ENCODE measurements at places on chromosomes 12 and 14. TPM values are rescaled to one million over a fixed set of nuclear protein-coding genes. Genes with fewer than 3 reads are reported as not detected.

GUCY2C gene
- polyA plus RNA-seq = 0.55 TPM

DNA sequence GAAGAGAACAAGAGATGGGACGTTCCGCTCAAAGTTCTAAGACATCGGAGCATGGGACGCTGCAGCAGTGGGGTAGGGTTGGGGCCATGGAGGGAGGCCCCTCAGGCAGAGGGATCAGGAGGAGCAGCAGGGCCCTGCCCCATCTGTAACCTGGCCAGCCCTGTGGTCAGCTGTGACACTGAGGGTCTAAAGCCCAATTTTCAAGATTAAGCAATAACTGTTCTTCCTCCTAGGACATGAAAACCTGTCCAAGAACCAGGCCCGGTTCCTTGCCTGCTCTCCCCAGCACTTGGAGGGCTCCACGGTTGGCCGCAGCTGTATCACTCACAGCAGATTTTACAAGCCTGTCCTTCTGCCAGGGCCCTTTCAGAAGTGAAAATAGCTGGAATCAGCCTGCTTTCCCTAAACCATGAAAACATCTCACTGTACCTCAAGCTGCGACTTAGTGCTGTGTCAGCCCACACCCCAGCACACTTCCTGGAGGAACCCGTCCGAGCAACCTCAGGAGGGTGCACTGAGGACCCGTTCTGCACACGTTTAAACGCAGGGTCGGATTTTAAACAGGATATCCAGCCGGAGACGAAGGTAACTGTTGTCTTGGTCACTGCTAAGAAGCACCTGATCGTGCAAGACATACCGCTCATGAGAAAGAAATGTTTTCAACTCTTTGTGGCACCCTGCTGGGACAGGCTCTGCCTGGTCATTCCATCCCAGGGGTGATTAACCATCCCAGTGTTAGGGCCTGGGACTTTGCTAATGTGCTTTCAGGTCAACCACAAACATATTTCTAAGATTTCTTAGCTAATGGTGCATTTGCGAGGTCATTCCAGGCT, 201.9 kb upstream of the DIO3 start:
- DNase-seq = no peak

- DNase-seq = no peak
Observed at GRCh38 chr14:64340560-64341196, 46.5 kb upstream of the ESR2 start.

- DNase-seq = no peak
Observed at GRCh38 chr12:131242741-131243496, 289.2 kb downstream of the ADGRD1 start.

DNA sequence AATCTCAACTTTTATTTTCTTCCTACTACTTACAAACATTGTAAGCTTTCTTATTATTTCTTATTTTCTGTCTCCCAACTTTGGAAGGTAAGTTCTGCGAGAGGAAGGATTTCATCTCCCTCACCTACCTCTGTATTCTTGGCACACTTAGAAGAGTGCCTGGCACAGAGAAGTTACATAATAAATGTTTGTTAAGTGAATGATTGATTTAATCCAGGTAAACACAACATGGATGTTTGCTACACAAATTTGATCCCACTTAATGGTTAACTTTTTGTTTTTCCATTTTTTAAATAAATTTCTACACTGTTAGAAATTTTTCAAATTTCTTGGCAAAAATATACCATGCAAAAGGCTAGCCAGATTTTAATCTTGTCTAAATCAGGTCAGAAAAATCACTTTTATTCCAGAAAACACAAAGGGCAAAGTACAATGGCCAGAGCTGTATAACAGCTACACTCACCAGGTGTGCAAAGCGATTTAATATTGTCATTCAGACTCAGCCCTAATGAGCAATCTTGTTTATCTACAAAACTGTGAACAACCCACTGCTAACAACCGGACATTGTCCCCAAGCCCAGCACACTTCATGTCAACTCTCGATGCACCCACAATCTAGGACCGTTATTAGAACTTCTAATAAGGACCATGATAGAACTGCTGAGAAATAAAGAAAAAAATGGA, 222.1 kb upstream of the EEA1 start:
- DNase-seq = no peak

- DNase-seq = no peak
Observed at GRCh38 chr12:47107446-47107845, 27.7 kb upstream of the AMIGO2 start.

DNA sequence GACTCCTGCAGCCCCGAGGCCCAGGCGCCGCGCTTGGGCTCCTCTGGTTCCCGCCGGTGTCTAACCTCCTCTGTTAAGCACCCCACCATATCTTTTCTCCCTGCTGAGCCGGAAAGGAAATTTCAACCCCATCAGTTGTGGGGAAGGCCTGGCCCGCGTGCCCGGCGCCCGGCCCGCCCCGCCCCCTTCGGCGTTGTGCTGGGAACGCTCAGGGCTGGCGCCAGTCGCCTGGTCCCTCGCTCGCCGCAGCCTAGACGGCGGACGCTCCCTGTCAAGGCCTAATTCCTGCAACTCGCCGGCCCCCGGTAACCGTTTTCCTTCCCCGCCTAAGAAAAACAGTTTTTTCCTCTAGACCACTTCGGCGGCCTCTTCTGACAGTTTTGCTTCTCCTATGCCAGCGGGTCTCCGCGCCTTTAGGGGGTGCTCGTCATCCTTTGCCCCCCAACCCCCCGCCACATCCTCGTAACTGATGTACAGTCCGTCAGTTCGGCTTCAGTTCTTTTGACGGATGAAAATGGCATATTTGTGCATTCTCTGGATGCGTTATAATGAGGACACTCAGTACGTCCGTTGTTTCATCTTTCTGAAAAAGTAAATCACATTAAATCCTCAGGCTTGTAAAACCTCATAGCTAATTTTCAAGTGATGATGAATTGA, 506 bp upstream of the NAP1L1 start:
- DNase-seq = no peak
